ENCODE measurements at places on chromosomes 2 and 18.

DNA sequence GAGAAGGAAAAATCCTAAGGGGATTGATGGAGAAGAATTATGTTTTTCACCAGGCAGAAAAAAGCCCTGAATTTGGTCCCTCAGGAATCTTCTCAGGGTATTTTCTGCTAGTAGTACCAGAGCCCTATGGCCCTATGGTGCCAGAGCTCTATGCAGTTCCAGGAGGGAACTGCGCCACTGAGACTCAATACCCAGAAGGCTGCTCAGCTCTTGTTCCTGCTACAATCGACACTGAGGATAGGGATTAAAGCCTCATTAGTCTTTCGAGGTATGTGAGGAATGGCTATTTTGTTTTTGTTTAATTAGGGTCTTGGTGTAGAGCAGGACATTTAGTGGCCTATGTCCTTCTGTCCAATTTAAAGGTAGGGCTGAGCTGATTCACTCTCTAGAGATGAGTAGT is 21.7 kb upstream of the PPP3R1 start:
- no peak overlapping the region for H3K4me3 ChIP-seq
- no peaks in the 10 kb centered on the region for H3K4me1 ChIP-seq
- no peaks in the 10 kb centered on the region for H3K27me3 ChIP-seq
- H3K36me3 ChIP-seq = no peaks in the 10 kb centered on the region
- no peak for DNase-seq

DNA sequence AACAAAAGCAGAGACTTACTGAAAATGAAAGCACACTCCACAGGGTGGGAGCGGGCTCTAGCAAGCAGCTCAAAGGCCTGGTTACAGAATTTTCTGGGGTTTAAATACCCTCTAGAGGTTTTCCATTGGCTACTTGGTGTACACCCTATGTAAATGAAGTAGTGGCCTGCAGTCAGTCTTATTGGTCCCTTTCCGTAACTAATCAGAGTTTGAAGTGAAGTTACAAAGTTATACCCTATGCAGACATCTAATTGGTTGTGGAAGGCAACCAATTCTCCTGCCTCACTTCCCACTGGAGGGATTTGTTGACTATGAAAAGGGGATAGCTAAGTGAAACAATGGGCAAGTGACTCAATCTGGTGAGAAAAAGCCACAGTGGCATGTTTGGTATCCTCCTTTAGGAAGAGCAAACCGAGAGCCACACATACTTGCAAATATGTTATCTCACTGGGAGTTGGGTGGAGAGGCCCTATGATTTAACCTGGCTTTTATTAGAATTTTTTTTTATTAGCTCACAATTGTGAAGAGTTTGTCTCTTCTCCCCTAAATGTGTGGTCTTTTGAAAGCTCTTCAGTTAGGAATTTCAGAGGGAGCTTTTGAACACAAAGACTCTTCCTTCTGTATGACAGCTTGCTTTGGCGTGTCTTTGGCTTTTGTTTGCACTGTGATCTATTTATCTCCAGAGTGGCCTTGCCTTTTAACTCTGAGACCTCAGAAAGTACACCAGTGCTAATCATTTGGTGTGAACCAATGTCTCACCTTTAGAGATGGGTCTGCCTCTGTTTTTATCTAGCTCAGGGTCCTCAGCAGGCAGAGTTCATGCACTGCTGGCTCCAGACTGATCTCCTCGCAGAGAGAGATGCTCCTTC is 69.6 kb downstream of the MAP4K4 start:
- H3K27ac ChIP-seq = no peak overlapping the region
- H3K4me3 ChIP-seq = no peak overlapping the region
- no peaks in the 10 kb centered on the region for H3K27me3 ChIP-seq
- H3K36me3 ChIP-seq = no peaks in the 10 kb centered on the region
- DNase-seq = no peak

DNA sequence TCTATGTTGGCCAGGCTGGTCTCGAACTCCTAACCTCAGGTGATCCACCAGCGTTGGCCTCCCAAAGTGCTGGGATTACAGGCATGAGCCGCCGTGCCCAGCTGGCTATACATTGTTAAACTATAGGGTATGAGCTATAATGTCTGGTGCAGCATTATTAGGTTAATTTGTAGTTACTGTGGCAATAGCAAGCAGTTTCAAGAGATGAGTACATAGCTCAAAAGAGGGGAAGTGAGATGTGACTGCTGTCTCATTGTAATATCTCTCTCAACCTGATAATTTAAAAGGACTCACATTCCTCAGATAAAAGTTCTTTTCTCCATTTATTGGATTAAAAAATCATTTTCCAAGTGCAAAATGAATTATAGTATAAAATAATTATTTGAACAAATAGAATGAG is 116.4 kb downstream of the INO80D start:
- no peak overlapping the region for H3K4me3 ChIP-seq
- no peak for DNase-seq
- H3K27ac ChIP-seq = no peak overlapping the region
- H3K36me3 ChIP-seq = no peaks in the 10 kb centered on the region

GRCh38 chr18:71327850-71328249 is 1039.0 kb downstream of the SOCS6 start:
- H3K27me3 ChIP-seq = no peaks in the 10 kb centered on the region
- no peak overlapping the region for H3K4me3 ChIP-seq
- no peak overlapping the region for H3K27ac ChIP-seq
- H3K36me3 ChIP-seq = no peaks in the 10 kb centered on the region

- no peak for DNase-seq
- H3K4me1 ChIP-seq = no peaks in the 10 kb centered on the region
- no peak overlapping the region for H3K4me3 ChIP-seq
- no peak overlapping the region for H3K27ac ChIP-seq
These were observed 16.5 kb downstream of the SDC1 start for GRCh38 chr2:20208476-20208859.

DNA sequence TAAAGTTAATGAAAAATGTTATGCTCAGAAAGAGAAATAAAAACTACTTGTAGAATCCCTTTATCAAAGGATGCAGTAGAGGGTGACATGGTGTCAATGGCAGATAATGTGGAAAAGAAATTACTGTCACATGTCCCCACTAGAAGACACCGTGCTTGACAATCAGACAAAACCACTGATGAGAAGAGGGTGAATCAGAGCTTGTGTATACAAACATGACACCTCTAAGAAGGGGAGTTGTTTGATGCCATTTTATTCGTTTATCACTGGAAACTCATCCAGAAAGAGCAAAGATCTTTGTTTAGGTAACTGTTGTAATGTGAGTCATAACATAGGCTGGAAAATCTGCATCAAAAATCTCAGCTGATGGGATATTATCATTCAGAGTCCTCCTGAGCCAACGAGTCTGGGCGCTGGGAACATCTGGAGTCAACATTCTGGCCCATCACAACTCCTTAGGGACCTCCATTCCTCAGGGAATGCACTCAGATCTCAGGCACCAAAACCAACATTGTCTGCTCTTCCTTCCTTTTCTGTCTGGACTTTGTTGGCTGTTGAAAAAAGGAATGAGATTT is 49.5 kb upstream of the RAB12 start:
- H3K4me3 ChIP-seq = no peak overlapping the region
- no peaks in the 10 kb centered on the region for H3K4me1 ChIP-seq
- no peaks in the 10 kb centered on the region for H3K27me3 ChIP-seq
- no peak for DNase-seq
- no peak overlapping the region for H3K27ac ChIP-seq
- H3K36me3 ChIP-seq = no peaks in the 10 kb centered on the region

- no peak for DNase-seq
- no peaks in the 10 kb centered on the region for H3K4me1 ChIP-seq
- H3K4me3 ChIP-seq = no peak overlapping the region
- no peaks in the 10 kb centered on the region for H3K36me3 ChIP-seq
- no peak overlapping the region for H3K27ac ChIP-seq
These were observed 502.2 kb upstream of the SETBP1 start for GRCh38 chr18:44178476-44178875.

DNA sequence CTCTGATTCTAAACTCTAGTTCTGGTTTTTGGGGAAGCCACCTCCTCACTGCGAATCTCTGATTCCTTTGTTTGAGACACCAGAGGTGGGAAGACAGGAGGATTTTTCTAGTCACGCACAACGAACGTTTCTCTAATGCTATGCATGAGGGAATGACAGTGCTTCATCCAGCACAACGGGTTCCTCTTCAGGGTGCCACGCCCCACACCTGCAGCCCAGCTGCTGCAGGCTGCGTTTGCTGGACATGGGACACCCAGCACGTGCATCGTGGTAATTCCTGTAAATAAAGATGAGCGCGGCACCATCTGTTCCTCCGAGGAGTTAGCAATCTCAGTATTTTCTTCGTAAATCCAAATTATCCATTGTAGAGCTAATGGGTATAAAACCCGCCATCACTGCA is 37.5 kb upstream of the TPO start:
- no peaks in the 10 kb centered on the region for H3K36me3 ChIP-seq
- H3K4me3 ChIP-seq = no peak overlapping the region
- DNase-seq = no peak
- no peaks in the 10 kb centered on the region for H3K27me3 ChIP-seq

GRCh38 chr2:240240017-240240734 is 99.7 kb upstream of the OTOS start:
- no peaks in the 10 kb centered on the region for H3K4me1 ChIP-seq
- DNase-seq = no peak
- no peaks in the 10 kb centered on the region for H3K36me3 ChIP-seq
- H3K4me3 ChIP-seq = no peak overlapping the region
- H3K27ac ChIP-seq = no peak overlapping the region

- H3K27me3 ChIP-seq = no peaks in the 10 kb centered on the region
- H3K36me3 ChIP-seq = no peaks in the 10 kb centered on the region
- peak overlapping the region; percentile 88 for H3K27ac ChIP-seq
- H3K4me1 ChIP-seq = peaks cover 30% of the 10 kb centered on the region
- no peak for DNase-seq
These were observed 2.7 kb upstream of the SOS1 start for GRCh38 chr2:39123436-39123999.

DNA sequence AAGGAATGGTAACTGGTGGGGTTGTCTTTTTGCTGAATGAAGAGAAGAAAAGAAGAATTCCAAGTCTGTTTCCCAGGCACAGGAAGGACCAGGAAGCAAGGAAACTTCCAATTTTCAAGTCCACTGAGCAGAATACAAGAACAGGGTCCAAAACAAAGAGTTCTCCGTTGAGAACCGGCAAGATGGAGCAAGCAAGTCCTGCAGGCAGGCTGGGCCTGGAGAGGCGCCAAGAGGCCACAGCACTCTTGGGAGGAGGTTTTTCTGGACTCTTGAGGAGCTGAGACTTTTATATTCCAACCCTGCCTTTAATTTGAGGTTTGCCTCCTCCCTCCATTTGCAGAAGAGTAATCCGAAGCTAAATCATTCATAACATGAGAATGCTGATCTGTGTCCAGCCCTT is 224.5 kb downstream of the IKZF2 start:
- no peaks in the 10 kb centered on the region for H3K27me3 ChIP-seq
- H3K4me1 ChIP-seq = no peaks in the 10 kb centered on the region
- no peak overlapping the region for H3K4me3 ChIP-seq
- no peaks in the 10 kb centered on the region for H3K36me3 ChIP-seq

- no peaks in the 10 kb centered on the region for H3K36me3 ChIP-seq
- no peak for DNase-seq
- no peak overlapping the region for H3K4me3 ChIP-seq
- H3K27me3 ChIP-seq = no peaks in the 10 kb centered on the region
These were observed 401.0 kb downstream of the GRB14 start for GRCh38 chr2:164220265-164220664.

GRCh38 chr2:239657236-239657635 is 256.4 kb upstream of the HDAC4 start:
- no peak overlapping the region for H3K4me3 ChIP-seq
- H3K27ac ChIP-seq = no peak overlapping the region
- no peaks in the 10 kb centered on the region for H3K4me1 ChIP-seq
- DNase-seq = no peak
- no peaks in the 10 kb centered on the region for H3K36me3 ChIP-seq

- no peak overlapping the region for H3K4me3 ChIP-seq
- no peaks in the 10 kb centered on the region for H3K27me3 ChIP-seq
- H3K36me3 ChIP-seq = no peaks in the 10 kb centered on the region
- DNase-seq = no peak
These were observed 69.1 kb downstream of the FEZ2 start for GRCh38 chr2:36528766-36529392.

- H3K27me3 ChIP-seq = no peaks in the 10 kb centered on the region
- no peak overlapping the region for H3K4me3 ChIP-seq
- no peak for DNase-seq
- H3K27ac ChIP-seq = no peak overlapping the region
- no peaks in the 10 kb centered on the region for H3K36me3 ChIP-seq
These were observed 135.2 kb downstream of the MCFD2 start for GRCh38 chr2:46780411-46780800.

DNA sequence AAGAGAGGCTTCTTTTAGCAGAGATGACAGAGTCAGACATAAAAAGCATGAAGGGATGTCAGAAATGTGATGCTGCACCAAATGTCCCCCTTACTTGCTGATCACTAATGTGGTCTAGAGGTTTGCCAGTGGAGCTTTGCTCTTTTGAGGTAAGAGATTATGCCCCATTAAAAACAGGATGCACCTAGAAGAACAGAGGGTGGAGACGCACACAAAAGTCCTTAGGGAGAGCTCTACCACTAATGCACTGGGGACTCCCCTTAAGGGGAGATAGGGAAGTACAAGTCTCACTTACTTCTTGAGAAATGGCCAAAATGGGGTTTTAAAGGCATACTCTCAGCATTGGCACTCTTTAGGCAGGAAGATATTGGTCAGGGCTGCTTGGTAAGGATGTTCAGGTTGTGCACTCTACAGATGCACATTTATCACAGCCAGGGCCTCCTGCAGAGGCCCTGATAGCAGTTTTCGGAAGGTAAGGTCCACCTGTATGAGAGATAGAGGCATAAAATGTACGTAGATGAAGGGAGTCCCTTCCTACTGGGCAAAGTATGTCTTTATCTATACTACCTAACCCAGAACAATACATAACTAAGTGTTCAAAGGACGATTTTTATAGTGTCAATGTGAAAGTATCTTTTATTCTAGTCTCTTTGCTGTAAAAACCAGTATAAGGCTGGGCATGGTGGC is 17.0 kb upstream of the SCYGR1 start:
- no peaks in the 10 kb centered on the region for H3K27me3 ChIP-seq
- H3K4me1 ChIP-seq = no peaks in the 10 kb centered on the region
- no peak overlapping the region for H3K27ac ChIP-seq
- no peak overlapping the region for H3K4me3 ChIP-seq

DNA sequence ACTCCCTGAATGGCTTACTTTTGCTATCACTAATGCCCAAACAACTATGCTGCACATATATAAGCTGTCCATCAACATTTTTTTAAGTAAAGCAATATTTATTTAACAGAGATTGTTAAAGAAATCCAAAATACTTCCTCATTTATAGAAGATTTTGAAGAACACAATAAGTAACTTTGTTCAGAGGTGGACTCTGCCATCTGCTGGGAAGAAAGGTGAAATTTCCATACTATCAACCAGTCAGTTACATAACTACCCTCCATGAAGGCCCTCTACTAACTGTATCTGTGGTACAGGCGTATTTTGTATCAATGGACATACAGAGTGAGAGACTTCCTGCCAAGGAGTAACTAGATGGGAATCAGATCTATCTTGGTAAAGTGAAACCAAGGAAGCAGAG is 106.0 kb downstream of the DTNB start:
- H3K36me3 ChIP-seq = no peaks in the 10 kb centered on the region
- H3K27me3 ChIP-seq = no peaks in the 10 kb centered on the region
- H3K27ac ChIP-seq = no peak overlapping the region

- H3K4me1 ChIP-seq = no peaks in the 10 kb centered on the region
- no peak overlapping the region for H3K4me3 ChIP-seq
- no peaks in the 10 kb centered on the region for H3K27me3 ChIP-seq
- DNase-seq = no peak
- no peak overlapping the region for H3K27ac ChIP-seq
- H3K36me3 ChIP-seq = peaks cover 59% of the 10 kb centered on the region
These were observed 12.0 kb downstream of the PSMD1 start for GRCh38 chr2:231068525-231069222.

- H3K4me1 ChIP-seq = no peaks in the 10 kb centered on the region
- no peaks in the 10 kb centered on the region for H3K36me3 ChIP-seq
- no peak overlapping the region for H3K4me3 ChIP-seq
- H3K27ac ChIP-seq = no peak overlapping the region
These were observed 18.8 kb downstream of the TACR1 start for GRCh38 chr2:75180476-75180875.
